CD14-positive monocyte (primary cell): ENCODE measurements at places on chromosomes 13 and 19.

DNA sequence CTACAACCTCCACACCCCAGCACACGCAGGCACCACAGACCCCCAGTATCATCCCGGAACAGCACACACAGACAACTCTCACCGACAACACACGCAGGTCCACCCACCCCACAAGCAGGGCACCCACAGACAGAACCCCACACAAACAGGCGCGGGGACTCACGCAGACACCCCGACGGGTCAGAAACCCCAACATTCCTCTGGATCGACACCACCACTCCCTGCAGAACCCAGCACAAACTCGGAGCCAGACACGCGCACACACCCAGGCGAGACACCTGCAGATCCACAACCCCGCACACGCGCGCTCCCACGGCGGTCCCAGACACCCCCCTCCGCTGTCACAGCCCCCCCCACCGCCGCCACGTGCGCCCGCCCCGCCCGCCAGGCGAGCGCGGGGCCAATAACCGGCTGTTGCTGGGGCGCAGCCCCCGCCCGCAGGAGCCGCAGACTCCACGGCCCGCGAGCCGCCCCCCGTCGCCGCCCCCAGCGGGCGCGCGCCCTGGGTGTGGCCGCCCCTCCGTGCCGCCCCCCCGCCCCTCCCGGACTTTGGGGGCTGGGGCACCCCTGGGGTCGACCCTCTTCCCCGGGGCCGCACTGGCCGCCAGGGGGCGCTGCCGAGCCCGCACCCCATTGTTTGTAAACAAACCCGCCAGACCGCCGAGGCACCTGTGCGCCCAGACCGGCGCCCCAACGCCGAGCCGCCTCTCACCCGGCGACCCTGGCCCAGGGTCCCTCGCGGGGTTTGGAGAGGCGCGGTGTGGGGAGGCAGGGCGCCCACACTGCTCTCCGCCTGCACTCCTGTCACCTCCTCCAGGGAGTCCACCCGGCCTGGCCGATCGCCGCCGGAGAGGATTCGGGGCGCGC is 712 bp downstream of the BBC3 start:
- DNase-seq: peak; percentile 46

- DNase-seq: no peak
These were observed 1.4 kb downstream of the ECH1 start for GRCh38 chr19:38830039-38830733.

DNA sequence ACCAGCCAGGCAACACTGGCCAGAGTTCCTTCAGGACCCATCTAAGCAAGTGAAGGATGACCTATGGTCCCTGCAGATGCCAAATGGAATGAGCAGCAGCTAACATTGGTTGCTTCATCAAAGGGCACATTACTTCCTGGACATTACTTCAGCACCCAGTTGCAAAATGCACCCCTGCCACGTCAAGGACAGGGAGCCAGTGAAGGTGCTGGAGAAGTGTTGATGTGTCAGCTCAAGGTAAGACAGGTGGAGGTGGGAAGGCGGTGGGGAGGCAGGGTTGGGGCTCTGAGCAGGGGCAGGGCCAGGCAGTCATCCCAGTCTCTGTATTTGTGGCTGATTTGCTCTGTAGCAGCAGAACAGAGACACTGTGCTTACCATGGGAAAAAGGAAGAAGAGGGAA is 14.6 kb downstream of the CSNK1A1L start:
- DNase-seq: peak; percentile 38

GRCh38 chr13:49112782-49113525 is 107.2 kb upstream of the MLNR start:
- no peak for DNase-seq

DNA sequence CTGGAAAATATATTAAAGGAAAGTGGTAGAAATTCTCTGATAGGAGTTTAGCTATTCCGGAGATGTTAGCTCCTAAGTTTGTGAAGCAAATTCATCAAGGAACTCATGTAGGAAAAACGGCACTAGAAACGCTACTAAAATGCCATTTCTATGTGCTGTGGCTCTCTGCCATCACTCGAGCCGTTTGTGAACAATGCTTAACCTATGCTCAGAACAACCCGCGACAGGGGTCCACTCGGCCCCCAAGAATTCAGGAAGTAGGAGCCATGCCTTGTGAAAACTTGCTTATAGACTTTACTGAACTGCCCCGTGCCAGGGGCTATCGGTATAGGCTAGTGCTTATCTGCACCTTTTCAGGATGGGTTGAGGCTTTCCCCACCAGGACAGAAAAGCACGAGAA is 14.2 kb upstream of the SLC15A1 start:
- no peak for DNase-seq

DNA sequence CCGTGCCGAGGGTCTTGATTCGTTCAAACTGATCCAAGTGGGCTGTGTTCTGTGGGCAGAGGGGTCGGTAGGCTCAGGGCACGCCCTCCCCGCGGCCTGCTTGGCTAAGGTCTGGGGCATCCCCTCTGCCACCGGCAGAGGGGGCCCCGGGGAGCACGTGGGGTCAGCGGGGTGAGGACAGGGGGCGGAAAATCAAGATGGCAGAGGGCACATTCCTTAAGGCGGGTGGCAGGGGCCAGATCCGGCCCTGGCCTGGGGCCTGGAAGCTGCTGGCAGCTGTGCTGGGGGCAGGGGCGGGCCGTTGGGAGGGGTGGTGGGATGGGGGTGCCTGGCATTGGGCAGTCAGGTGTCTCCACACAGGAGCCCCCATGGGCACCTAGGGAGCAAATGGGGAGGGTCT is 10.7 kb downstream of the PRKACA start:
- DNase-seq: no peak

GRCh38 chr13:25276748-25277147 is 10.5 kb downstream of the MTMR6 start:
- DNase-seq: peak; percentile 33

DNA sequence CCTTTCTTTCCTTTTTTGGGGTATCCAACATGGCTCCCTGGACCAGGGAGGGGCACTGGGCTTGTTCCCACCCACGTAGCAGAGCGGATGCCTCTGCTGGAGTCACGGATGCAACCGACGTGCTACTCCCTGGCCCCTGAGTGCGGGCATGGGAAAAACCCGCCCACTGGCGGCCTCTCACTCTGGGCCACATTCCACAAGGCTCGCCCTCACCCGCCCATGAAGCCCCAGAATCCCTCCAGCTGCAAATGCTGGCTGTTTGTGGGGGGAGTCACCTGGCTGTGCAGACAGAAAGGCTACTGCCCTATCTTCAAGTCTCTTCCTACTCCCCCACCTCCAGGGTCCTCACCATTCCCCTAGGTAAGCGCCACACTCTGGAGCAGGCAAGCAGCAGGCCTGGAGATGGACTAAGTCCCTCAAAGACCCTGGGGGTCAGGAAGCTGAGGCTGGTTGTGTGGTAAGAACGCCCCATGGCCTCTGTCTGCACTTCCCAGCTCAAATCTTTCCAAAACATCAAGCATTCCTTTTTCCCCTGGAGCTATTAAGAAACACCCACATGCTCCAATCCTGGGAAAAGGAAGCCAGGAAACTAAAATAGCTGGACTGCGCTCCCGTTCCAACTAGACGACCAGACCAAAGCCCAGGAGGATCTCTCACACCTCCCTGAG is 17.9 kb upstream of the EPHX3 start:
- DNase-seq: no peak

DNA sequence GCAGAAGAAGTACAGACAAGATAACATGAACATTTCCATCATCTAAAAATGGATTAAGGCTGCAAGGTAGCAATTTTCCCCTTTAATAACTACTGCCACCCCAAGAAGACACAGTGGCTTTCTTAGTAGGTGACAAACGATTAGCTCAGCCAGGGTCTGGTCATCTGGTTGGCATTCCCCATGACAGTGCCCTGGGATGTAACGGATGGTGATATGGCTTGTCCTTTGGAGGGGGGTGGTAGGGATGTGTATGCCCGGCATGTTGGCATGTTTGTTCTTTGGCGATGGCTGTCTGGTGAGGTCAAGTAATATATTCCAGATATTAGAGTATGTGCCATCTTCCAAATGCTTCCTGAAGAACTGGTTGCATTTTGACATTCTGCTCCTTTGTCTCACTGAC is 135.6 kb upstream of the ZNF536 start:
- no peak for DNase-seq

DNA sequence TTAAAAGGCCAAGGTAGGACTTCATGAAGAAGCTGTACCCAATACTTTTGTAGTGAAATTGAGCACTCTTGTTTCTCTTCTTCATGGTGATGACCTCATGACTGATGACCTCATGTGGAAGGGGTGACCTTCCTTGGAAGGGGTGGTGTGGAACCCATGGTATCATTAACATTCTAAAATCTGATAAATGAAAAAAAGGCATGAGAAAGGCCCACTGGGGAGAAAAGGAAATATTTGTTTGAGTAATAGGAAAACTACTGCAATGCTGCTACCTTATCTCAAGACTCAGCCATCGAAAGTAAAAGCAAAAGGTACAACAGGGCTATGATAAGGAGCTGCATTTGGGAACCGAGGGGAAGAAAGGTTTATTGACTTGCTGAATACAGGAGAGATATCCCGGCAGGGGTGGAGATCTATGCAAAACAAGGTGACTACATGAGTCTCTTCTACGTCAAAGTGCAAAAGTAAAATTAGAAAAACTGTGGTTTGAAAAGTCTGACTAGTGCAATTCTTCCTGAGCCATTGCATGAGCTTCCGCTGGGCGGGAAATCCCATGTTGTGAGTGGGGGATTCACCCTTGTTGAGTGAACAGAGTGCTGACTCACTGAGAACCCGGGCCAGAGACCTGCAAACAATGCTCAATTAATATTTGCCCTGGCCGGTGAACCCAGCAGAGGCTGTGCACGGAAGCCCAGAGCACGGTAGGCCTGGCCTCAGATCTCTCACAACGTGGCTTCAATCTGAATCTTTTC is 138.9 kb upstream of the RFC3 start:
- DNase-seq: peak; percentile 48

- DNase-seq: no peak
These were observed 25.2 kb upstream of the KATNAL1 start for GRCh38 chr13:30332456-30333143.

DNA sequence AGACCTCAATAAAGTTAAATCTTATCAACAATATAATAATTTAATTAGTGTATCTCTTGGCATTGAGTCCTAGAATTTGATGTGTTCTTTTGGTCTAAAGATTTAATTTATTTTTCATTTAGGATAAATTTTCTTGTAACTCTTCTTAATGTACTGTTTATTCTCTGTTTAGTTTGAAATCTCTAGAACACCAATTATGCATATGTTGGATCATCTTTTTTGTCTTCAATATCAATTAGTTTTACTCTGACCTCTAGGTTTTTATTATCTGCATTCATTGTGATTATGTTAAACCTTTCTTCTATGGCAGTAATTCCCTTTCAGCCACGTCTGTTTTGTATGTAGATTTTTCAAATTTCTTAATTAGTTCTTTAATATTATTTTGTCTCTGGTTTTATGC is 93.8 kb upstream of the ARHGEF7 start:
- DNase-seq: no peak

DNA sequence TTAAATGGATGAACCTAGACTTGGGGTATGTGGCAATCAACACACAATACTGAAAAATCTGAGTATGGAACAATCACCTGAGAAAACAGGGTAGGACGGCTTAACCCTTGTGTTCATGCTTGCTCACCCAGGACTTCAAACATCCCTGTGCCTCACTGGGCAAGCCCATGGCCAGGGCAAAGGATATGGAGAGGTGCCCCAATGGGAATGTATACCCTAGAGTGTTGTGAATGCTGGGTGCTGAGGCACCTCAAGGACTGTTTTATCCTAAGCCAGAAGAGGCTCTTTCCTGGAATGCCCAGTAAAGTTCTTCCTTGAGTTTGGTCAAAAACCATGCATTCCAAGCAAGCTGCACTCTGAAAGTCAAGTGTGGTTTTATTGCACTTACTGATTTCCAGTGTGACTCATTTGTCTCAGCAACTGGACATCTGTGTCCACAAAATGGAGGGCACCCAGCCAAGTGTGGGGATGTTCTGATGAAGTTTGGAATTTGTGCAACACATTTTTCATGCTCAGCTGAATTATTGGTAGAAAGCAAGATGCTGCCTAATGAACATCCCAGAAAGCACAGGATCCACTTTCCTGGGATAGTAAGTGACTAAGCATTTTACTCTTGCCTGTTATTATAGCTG is 531.3 kb downstream of the RFC3 start:
- DNase-seq: no peak

- no peak for DNase-seq
These were observed 2.0 kb downstream of the EGLN2 start for GRCh38 chr19:40800997-40801377.

GRCh38 chr13:32267836-32268439 is 47.2 kb downstream of the ZAR1L start:
- peak; percentile 5 for DNase-seq

- DNase-seq: no peak
These were observed 97.5 kb downstream of the MAB21L1 start for GRCh38 chr13:35378939-35379338.

DNA sequence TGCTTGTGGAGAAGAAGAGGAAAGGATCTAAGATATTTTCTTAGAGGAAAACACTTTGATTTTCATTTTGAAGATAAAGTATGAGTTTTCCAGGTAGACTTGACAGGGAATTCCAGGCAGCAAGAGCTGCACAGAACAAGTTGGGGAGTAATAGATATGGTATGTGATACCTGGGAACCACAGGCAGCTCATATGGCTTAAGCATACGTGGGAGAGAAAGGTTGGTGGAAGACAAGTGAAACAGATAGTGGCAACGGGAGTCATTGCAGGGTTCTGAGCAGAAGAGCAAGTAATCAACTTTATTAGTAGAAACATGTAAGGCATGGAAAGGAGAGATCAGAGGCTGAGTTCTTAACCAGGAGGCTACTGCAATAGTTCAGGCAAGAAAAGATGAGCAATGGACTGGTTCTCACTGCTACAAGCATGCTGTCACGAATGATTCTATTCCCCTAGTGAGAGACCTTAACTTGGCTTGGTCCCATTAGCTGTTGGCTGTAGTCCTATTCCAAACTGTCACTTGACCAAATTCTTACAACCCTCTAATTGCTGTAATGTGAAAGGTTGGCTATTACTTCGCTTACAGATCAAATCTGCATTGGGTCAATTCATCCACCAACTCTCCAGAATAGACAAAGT is 217.9 kb downstream of the VWA8 start:
- no peak for DNase-seq
